GM04504 (cell line): ENCODE measurements at places on chromosomes 13 and 19.

- DNase-seq = no peak
Measured at GRCh38 chr19:53991224-53992113, at the start of gene CACNG6. TSS of gene CACNG6 (plus strand) at chr19:53991637. CDS start at chr19:53992878, 1,241 bp downstream.

DNA sequence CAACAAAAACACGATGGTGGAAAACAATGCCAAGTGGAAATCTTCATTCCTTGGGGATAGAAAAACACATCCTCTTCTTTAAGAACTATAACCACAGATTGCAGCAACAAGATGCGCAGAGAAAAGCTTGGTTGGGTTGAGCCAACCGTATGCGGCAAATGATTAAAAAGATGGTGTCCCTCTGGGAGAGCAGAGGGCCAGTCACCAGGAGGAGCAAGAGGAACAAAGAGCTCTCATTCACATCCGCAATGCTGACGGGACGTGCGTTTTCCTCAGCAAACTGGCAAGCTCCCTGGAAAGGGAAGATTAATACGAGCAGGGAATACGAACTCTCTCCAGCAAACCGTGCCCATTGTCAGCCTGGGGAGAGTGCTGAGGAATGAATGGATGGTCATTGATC, 141.6 kb downstream of the KATNAL1 start:
- no peak for DNase-seq

DNA sequence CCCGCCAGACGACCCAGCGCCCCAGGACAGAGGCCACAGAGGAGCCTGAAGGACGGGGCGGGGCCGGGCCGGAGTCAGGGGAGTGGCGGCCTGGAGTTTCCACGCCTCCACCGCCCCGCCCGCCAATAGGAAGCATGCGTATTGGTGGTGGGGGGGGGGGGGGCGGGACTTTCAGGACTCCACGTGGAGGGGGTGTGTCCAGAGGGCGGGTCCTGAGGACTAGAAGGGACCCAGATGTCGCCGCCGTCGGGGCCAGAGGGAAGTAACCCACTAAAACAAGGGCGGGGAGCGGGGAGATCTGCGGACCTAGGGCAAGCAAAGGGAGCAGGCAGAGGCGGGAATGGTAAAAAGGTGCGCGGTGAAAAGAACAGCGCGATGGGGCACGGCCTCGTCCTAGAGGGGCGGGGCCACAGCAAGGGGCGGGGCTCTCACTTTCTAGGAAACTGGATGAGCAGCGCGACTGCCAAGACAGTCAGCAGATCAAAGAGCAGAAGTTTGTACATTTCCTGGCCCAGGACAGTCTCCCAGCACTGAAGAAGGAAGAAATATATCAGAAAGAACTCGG, 2.8 kb upstream of the LENG1 start:
- DNase-seq = no peak

- no peak for DNase-seq
Measured at GRCh38 chr19:51181377-51181912, 39.3 kb downstream of the SIGLEC7 start.

DNA sequence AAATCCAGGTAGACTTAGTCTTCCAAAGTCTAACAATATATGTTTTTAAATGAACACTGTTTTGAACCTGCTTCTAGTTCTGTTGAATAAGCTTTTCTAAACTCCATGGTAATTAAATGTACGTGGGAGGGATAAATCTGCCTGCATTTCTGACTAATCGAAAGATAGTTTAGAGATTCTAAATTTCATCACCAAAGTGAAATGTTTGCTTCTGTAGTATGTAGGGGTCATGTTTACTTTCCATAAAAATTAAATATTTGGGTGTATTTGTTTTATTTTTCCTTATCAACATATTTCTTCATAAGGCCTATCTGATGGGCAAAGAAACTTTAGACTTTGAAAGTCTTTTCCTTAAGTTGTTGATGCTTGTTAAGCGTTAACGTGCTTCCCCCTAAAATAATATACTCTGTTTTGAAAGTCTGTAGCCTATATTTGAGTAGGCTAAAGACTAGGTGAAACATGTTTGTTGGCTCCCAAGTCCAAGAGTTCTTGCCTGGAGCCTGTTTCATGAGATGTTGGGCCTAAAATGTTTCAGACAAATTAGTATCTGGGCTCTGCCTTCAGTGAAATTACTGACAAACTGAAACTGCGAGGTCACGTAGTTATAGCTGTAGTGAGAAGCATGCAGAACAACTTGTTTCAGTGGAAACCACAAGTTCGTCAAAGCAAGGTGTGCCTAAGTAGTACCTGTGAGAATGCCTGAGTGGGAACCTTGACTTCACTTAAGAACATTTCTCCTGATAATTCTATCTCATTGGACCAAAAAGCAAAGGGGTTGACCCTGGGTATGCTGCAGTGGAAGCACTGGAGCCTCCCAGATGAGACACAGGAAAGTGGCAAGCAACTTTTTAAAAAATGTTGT, 126.2 kb downstream of the LMO7 start:
- DNase-seq = no peak

DNA sequence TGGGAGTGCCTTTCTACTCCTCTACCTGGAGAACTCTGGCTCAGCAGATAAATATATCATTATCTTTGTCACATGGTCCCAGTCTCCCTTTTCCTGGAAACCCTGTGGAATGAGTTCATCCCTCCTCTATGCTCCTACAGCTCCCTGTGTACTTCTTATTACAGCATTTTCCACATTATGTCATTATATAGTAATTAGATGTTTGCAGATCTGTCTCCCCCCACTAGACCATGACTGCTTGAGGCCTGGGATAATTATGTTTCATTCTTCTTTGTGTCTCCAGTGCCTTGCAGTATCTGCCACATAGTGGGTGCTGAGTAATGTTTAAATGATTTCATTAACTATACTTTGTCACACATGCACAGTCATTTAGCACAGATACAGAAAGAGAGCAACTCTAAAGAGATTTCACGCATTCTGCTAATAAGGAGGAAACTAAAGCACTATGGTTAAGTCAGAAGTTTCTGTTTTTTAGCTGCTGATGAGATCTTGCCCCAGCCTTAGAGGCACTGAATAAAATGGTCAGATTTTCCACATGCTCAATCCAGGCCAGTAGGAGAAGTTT, 66.1 kb upstream of the DIAPH3 start:
- DNase-seq = no peak

GRCh38 chr13:48074006-48074405, 20.9 kb downstream of the MED4 start:
- DNase-seq = no peak

GRCh38 chr13:100245104-100245503, 156.2 kb downstream of the PCCA start:
- DNase-seq = no peak

GRCh38 chr13:111404746-111405145, 84.3 kb downstream of the TEX29 start:
- no peak for DNase-seq

DNA sequence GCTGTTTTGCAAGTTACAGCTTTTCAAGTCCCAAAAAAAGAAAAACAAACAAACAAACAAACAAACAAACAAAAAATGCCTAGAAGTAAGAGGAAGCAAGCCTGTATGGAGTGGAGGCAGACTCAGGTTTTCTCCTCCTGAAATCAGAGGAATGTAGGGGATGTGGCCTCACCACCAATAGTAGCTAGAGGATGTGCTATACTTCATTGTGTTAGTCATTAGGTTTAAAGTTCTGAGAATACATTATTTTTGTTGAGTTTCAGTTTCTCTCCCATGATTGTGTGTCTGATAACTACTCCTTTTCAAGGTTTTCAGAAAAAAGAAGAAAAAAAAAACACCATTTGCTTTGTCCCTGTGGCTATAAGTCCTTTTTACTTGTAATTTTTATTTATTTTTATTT, 524.5 kb downstream of the GPC6 start:
- no peak for DNase-seq

- no peak for DNase-seq
Measured at GRCh38 chr13:100344544-100344943, 244.0 kb downstream of the GGACT start.
